Breast epithelium (tissue), 4 donors: ENCODE measurements at places on chromosomes 11 and 22. TPM values are rescaled to one million over a fixed set of nuclear protein-coding genes. Genes with fewer than 3 reads are reported as not detected.

- H3K27ac ChIP-seq: no peak overlapping the region
- H3K4me3 ChIP-seq: no peak overlapping the region
- H3K4me1 ChIP-seq: no peaks in the 10 kb centered on the region
Measured at GRCh38 chr11:34134765-34135164, 29.3 kb downstream of the NAT10 start.

GRCh38 chr11:96306933-96307775, 35.8 kb downstream of the MAML2 start:
- no peaks in the 10 kb centered on the region for H3K36me3 ChIP-seq
- peak overlapping the region; percentile 86 for H3K27ac ChIP-seq
- peaks cover 6% of the 10 kb centered on the region for H3K4me1 ChIP-seq
- peak overlapping the region; percentile 28 for H3K4me3 ChIP-seq
- peak; percentile 88 for DNase-seq

Gene NOX4
- 5.1 TPM for total RNA-seq

Gene GGTLC2
- not detected for total RNA-seq
